ENCODE measurements at places on chromosomes 1 and 21.

DNA sequence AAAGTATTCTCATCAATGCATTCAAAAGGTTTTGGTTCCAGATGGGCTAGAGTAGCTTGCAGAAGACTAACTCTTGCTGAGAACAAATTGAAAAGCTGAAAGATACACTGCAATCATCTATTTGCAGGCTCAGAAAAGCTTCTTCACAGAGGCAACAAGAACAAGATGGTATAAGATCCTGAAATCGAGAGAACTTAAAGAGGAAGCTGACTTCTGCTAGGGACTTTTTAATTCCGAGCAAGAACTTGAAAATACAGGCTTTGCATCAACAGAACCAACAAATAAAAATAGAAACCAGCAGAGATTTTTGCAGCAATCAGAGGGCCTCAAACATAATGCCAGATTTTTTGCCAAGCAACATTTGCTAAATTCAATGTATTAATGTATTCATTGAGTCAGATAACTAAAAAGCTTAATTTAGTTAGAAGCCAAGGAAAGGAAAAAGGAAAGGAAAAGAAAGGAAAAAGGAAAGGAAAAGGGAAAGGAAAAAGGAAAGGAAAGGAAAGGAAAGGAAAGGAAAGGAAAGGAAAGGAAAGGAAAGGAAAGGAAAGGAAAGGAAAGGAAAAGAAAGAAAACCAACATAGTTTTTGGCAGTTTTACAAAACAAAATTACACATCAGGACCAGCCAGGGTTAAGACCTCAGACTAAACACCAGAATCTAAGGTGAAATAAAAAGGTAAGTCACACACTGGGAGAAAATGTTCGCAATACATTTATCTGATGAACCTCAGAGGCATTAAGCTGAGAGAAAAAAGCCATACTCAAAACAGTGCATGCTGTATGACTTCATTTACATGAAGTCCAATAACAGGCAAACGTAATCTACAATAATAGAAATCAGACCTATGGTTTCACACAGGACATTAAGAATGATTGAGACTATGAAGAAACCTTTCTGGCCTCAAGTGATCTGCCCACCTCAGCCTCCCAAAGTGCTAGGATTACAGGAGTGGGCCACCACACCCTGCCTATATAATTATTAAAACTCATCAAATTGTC lies 42.6 kb downstream of the FAF1 start:
- no peak for DNase-seq

DNA sequence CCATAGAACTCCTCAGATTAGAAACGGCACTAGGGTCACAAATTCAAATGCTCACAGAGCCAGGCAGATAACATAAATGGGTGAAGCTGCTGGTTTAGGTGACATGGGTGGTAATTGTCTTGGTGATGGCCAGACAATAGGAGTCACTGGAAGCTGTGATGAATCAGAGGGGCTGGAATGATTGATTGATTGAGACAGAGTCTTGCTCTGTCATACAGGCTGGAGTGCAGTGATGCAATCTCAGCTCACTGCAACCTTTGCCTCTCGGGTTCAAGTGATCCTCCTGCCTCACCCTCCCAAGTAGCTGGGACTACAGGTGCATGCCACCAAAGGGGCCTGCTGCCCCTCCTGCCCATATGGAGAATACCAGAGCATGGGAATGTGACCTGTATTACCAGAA lies 63.0 kb downstream of the HIVEP3 start:
- no peak for DNase-seq

- DNase-seq: no peak
These were observed 577 bp downstream of the IKBKE start for GRCh38 chr1:206470692-206471414.

DNA sequence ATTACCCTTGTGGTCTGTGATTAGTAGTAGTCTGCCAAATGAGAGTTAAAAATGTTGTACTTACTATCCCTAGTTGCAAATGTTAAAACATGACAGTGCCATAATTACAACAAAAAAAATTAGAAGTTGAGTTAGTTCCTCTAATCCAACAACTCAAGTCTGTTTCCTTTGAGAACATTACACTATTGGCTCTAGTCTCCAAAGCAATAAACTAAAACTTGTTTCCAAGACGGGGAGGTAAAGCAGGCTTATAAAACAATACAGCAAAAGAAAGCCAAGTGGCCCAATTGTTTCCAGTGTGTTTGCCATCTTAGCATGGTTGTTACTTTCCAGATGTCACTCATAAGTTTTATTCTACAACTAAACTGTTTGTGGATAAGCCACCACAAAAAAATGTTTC lies 11.6 kb downstream of the KYAT3 start:
- no peak for DNase-seq

DNA sequence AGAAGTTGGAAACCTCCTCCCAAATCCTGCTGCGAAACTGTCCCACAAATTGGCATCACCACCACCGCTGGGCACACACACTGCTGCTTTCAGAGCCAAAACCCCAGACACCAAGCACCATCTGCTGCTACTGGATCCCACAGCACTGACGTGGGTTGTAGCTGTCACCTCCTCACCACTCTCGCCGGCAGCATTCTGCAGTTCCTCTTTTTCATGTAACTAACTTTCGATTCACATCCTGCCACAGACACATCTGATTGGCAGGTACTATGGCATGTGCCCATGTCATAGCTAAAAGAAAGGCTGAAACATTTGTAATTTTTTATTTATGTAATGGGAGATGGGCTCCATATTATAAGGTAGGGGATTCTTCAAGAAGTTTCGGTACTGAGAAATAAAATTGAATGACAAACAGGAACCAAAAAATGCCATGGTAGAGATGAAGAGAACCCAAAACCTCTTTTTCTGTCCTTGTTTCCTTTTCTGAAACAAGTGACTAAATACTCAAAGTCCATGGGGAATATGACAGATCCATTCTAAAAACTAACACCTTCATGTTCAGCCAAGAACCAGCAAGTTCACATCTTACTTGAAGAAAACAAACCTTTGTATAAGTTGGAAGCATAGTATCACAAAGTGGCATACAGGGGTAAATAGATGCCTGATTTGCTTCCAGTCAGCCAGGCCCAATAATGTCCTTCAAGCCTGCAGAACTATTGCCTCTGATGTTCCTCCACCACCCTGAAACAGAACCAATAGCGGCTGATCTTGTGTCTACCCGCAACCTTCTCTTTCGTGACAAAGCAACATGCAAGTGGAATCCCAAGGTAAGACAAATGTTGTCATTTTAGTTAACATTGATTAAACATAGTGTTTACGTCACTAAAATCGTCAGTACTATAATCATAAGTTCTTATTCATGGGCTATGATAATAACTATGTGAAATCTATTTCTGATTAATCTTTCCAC lies 26.6 kb upstream of the RGS13 start:
- no peak for DNase-seq

- DNase-seq: no peak
These were observed 34.5 kb downstream of the MAN1C1 start for GRCh38 chr1:25651036-25651640.

DNA sequence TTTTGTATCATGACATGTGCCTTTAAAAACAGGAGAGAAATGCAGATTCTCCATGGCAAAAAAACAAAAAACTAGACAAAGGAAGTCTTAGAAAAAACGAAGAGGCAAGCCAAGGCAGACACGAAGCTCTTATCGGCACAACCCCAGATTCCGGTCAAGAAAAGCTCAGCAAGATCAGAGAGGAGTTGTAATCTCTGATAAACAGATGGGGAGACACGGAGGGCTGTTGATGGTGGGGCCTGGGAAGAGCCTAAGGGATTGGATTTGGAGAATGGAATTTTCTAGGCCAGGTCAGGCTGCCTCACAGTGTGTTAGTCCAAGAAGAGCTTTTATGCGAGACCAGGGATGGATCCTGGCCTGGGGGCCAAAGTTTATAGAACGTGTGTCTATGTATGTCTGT lies 96.2 kb upstream of the AKT3 start:
- no peak for DNase-seq

GRCh38 chr1:246213036-246213435 lies 294.0 kb downstream of the SMYD3 start:
- no peak for DNase-seq

GRCh38 chr1:15063346-15063745 lies 90.2 kb upstream of the TMEM51 start:
- no peak for DNase-seq

GRCh38 chr1:67118191-67118590 lies 16.6 kb downstream of the C1orf141 start:
- no peak for DNase-seq

DNA sequence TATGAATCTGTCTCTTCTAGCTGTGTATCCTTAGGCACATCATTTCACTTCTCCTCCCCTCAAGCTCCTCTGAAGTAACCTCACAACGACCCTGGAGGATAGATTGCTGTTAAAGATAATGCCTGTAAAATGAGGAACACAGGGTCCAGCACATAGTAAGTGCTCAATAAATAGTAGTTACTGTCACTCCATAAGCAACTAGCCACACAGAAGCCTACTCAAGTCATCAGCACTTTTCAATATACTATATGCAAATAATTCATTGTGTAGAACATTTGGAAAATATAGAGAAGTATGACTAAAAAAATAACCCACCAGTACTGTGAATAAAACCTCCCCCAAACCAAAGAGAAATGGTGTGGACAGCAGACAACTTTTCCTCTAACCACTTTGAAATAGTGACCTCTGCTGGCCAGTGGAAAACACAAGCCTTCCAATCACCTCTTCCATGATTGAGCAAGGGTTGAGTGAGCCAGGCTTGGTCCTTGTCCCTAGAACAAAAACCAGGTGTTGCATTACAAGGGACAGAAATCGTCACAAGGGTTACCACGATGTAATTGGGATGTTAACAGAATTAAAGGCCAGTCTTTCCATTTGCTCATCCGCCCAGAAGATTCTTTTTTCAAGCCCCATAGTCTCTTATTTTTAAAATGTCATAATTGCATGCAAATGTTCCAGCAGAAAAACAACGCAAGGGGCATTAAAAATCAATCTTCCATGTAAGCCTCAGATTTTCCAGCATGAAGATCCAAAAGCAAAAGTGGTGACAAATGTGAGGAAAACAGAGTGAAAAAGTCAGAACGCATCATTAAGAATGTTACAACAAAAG lies 15.7 kb upstream of the GLIS1 start:
- no peak for DNase-seq

- DNase-seq: peak; percentile 47
These were observed 914 bp upstream of the ADGRB2 start for GRCh38 chr1:31765041-31765467.

- peak; percentile 87 for DNase-seq
These were observed at the start of gene ARHGEF11 for GRCh38 chr1:157045250-157046218. TSS of gene ARHGEF11 (minus strand) at chr1:157045742. CDS start at chr1:157044330, 1,412 bp downstream.

DNA sequence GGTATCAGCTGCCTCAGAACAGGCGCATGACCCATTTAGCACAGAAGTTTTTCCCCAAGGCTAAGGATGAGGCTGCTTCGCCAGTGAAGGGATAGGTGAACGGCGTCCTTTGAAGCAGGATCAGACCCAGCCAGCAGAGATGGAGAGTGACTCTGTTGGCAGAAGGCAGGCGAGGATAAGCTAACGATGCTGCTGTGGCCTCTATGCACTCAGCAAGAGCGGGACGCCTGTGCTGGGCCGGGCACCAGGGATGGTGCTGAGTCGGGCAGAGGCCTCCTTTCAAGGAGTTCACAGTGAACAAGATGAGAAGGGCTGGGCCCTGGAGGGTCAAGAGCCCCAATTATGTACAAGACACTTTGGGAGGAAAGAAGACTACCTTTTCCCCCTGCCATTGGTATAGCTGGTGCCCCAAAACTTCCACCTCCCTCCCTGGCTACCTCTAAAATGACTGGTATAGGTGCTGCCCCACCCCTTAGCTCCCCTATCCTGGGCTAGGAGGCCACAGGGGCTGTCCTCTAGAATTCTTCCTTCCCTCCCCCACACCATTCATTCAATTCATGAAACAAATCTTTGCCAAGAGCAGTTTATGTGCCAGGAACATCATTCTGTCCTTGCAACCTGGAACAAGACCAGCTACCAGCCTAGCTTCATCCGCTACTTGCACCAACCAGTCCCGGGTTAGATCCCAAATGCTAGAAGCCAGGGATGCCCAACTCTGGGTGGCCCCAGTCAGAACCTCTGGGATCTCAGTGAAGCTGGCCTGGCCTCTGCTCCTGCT lies 7.5 kb downstream of the XKR8 start:
- no peak for DNase-seq

GRCh38 chr1:99084562-99084961 lies 79.9 kb upstream of the PLPPR5 start:
- no peak for DNase-seq

DNA sequence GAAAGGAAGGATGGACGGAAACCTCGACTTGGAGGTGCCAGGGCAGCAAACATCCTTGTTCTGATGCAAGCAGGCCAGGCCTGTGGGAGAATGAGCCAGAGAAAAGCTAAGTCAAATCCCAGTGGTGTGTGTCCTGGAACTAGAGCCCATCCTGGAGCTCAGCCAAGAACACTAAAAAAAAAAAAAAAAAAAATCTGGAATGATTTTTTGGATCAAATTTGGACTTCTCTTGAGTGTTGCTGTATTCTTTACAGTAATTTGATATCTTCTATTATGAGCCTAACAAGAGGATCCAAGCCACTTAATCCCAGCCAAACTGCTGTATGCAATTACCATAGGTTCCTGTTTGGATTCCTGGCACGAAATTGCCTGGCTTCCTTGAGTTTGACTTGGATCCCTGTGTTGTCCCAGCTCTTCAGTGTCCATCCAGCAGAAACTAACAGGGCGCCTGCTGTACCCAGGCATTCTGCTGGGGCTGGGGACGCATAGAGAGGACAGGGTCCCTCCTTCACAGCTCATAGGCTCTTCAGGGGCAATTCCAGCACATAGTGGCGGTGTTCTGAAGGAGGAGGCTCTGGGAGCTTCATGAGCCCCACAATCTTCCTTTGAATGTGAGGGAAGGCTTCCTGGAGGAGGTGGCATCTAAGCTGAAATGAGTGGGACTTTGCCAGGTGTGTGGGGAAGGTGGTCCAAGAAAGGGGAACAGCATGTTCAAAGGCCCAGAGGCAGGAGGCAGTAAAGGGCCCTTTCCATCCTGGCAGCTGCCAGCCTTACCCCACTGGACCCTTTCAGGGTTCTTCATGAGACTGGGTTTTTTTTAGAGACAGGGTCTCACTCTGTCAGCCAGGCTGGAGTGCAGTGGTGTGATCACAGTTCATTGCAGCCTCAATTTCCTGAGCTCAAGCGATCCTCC lies 24.7 kb downstream of the EPHX1 start:
- peak; percentile 82 for DNase-seq

DNA sequence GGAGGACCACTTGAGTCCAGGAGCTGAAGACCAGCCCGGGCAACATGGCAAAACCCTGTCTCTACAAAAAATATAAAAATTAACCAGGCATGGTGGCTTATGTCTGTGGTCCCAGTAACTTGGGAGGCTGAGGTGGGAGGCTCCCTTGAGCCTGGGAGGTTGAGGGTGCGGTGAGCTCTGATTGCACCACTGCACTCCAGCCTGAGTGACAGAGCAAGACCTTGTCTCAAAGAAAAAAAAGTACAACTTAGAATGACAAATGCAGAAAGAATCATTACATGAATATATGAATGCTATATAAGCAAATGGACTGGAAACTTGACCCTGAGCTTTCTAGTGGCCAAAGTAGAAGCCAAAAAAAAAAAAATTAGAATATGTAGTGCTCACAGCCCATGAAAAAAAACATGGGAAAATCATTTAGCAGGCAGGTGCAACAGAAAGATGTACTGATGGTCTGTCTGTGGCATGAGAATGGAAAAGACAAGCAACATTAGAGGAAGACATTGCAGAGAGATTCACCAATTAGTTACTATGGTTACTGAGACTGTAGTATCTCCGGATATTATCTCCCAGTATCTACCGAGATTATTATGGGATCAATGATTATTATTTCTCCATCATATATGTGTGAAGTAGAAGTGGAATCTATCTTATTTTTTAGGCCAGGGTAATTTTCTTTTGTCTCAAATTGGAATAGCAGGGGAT lies 19.2 kb downstream of the ELAPOR1 start:
- DNase-seq: no peak

GRCh38 chr1:166237675-166238074 lies 70.9 kb upstream of the FAM78B start:
- DNase-seq: no peak
